ENCODE measurements at places on chromosomes 4 and X.

- no peak for DNase-seq
Observed at GRCh38 chr4:24244663-24245490, 339.5 kb downstream of the DHX15 start.

GRCh38 chr4:76429636-76430035, 5.4 kb upstream of the SHROOM3 start:
- DNase-seq: no peak

- no peak for DNase-seq
Observed at GRCh38 chrX:141220342-141221008, 21.8 kb downstream of the SPANXC start.

- DNase-seq: no peak
Observed at GRCh38 chr4:98125585-98125984, 17.7 kb downstream of the STPG2 start.

DNA sequence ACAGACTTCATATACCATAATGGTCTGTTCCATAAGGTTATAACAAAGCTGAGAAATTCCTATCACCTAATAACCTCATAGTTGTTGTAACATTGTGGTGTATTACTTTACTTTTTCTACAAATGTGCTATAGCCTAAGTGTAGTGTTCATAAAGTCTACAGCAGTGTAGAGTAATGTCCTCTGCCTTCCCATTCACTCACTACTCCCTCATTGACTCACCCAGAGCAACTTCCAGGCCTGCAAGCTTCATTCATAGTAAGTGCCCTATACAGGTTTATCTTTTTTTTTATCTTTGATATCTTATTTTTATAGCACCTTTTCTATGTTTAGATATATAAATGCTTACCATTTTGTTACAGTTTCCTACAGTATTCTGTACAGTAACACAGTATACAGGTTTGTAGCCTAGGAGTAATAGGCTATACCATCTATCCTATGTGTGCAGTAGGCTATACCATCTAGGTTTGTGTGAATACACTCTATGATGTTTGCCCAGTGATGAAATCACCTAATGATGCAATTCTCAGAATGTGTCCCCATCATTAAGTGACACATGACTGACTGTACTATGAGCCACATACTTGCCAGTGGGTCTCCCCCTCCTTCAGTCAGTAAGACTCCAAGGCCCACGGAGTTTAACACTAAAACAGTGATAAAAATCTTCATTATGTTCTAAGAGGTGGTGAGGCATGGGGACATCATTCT, 299.9 kb downstream of the UNC5C start:
- DNase-seq: no peak

- no peak for DNase-seq
Observed at GRCh38 chr4:126750723-126751122, 882.0 kb upstream of the INTU start.

- no peak for DNase-seq
Observed at GRCh38 chrX:45714866-45715265, 514.2 kb upstream of the DIPK2B start.

- DNase-seq: no peak
Observed at GRCh38 chrX:154541896-154542722, 4.5 kb downstream of the G6PD start.

- DNase-seq: no peak
Observed at GRCh38 chr4:142091691-142092182, 455.4 kb downstream of the IL15 start.
